ENCODE measurements at places on chromosomes 7 and 10.
A peak's percentile ranks its signal among the peaks of the same experiment; 100 is the strongest.

- no peak for DNase-seq
Measured at GRCh38 chr10:74900297-74900696, 73.9 kb downstream of the KAT6B start.

DNA sequence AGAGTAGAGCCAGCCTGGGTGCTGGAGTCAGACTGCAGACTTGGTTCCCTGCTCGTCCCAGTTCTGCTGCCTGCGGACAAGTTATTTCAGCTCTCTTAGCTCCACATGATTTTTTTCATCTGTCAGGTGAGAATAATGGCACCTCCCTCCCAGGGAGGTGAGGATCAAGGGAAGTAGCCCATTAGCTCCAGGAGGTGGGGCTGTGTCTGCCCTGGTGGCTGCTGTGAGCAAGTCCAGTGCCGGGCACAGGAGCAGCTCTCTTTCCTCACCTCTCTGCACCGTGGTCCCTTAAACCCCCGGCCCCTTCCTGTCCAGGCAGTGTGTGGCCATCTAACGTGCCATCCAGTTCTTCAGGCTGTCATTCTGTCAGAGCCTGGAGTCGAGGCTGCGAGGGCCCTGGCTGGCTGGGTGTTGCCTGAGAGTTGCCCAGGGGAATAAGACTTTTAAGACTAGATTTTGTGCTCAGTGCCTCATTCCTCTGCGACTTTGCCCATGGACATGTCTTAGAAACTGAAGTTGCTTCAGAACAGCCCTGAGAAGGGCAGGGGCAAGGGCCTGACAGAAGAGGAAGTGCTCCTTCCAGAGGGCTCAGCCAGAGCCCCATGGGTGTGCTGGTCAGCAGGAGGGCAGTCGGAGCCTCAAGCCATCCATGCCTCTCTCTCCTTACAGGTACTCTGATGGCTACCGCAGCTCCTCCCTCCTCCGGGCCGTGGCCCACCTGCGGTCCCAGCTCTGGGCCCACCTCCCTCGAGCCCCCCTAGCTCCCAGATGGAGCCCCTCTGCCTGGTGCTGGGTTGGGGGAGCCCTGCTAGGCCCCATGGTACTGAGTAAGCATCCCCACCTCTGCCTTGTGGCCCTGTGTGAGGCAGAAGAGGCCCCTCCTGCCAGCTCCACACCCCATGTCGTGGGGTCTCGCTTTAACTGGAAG, 5.0 kb downstream of the ABCB8 start:
- no peak for DNase-seq

GRCh38 chr7:92517631-92518030, 10.7 kb downstream of the PEX1 start:
- no peak for DNase-seq

- no peak for DNase-seq
Measured at GRCh38 chr10:1121271-1121970, 65.2 kb downstream of the WDR37 start.

- no peak for DNase-seq
Measured at GRCh38 chr7:13882051-13882450, 107.4 kb downstream of the ETV1 start.

GRCh38 chr10:124222318-124222987, 129.1 kb upstream of the CHST15 start:
- no peak for DNase-seq

- DNase-seq = no peak
Measured at GRCh38 chr7:157210682-157211081, 72.0 kb downstream of the UBE3C start.

DNA sequence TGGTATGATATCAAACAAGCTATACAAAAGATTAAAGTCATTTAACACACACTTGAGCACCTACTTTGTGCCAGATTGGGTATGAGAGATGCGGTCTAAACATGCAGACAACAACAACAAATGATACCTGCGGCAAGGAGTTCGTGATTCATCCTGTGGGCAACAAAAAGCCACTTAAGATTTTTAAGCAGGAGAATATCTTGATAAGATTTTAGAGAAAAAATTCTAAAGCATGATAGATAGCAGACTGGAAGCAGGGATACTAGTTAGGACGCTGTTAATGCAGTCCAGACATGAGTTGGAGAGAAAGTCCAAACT, 1.6 kb upstream of the KBTBD2 start:
- DNase-seq = no peak

DNA sequence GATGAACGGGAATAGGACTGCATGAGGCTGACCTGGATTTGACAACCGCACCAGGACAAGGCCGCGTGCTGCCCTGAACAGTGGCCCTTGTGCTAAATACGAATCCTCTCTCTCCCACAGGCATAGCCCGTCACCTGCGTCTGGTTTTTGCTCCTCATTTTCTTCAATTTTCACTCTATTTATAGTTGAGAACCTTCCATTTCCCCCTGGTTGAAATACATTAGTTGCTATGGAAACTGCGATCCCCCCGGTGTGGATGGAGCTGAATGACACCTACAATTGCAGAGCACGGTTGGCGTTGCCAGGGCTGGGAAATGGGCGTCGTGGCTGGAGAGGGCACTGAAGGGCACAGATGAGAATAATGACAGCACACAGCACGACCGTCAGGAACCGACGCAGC, 158.6 kb upstream of the PITRM1 start:
- DNase-seq = no peak

- no peak for DNase-seq
Measured at GRCh38 chr7:125396466-125397151, 467.0 kb upstream of the POT1 start.

DNA sequence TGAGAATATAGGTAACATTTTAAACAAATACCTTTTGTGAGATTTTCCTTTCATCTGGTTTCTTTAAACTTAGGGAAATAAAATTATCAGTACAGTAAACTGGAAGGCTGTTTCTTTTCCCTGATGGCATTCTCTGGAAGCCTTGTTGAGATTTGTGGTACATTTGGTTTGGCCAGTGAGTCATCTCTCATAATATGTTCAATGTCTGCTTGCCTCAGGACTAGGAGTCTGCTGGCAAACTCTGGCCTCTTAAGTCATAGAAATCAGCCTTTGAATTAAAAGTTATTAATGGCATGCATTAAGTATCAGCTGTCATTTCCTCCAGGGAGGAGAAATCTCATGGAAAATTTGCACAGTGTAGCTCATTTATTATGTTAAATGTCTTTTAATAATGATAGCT, 316.6 kb upstream of the KIAA1217 start:
- peak; percentile 25 for DNase-seq

DNA sequence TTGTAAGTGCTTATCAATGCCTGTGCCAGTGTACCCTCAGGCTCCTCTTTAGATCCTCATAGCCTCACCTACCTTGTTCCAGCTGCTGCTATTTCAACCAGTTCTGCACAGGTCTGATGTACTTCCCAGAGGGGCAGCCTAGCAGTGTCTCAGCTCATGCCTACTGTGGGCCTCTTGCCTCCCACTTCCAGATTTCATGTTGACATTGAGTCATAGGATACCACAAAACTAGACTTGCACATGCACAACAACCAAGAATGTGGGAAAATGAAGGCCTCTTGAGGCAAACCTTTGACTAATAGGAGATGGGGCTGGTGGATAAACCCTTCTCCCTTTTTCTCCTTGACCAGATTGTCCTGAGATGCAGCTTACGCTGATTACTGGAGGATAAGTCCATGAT, 31.0 kb downstream of the PON3 start:
- peak; percentile 25 for DNase-seq

- DNase-seq = peak; percentile 39
Measured at GRCh38 chr10:61280303-61280702, 172.9 kb downstream of the TMEM26 start.

DNA sequence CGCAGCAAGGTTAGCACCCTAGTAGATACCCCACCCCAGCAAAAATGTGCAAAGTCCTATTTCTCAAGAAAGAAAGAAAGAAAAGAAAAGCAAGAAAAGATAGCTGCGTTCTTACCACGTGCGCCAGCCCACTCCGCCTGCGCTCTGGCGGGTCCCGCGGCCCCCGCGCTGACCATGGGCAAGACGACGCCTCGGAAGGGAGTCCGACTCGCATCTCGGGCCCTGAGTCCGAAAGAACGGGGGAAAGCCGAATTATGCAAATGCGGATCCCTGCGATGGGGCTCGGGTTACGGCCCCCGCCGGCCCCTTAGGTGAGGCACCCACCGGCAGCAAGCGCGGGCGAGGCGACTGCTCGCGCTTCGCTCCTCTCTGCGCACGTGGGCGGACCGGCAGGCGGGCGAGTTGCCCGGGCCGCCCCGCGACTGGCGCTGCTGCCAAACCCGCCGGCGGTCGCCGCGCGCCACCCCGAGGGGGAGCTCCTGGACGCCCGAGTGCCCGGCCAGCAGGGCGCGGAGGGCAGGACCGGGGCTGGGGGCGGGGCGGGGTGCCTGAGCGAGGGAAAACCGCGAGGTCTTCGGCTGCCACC, 2.4 kb upstream of the EGR2 start:
- no peak for DNase-seq

GRCh38 chr10:77041636-77042258, 595.9 kb downstream of the KCNMA1 start:
- DNase-seq = no peak

GRCh38 chr7:77765481-77765880, 32.8 kb downstream of the TMEM60 start:
- DNase-seq = no peak

DNA sequence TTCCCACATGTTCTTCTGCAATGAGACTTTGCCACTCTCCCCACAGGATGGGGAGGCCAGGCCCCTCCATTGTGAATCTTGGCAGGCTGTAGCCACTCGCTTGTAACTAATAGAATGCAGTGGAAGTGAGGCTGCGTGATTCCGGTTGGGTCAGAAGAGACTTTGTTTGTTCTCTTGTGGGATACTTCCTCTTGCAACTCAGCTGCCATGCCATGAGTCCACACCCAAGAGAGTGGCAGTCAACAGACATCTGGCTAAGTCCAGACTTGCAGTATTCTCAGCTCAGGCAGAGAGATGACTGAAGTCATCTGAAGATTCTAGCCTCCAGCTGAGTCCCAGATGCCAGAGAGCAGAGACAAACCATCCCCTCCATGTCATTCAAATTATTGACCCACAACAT, 153.4 kb upstream of the GDF10 start:
- DNase-seq = no peak

- no peak for DNase-seq
Measured at GRCh38 chr7:70189776-70190175, 591.5 kb downstream of the AUTS2 start.

DNA sequence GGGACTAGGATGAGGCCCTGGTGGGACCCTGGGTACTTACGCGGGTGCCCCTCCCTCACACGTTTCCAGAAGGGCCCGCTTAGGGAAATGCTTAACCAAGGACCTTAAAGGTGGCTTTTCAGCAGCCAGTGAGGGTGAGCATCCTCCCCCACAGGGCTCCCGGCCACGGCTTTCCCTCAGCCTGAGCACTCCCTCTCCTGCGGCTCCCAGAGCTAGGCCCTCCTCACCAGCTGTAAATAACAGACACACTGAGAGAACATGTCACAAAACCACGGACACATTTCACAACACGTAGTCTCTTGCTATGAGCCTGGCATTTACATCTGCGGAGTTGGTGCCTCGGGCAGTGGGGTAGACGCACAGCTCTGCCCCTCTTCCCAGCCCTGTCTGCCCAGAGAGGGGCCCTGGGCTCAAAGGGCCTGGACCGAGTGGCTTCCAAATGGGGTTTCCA, 25.2 kb downstream of the GRID1 start:
- DNase-seq = no peak

DNA sequence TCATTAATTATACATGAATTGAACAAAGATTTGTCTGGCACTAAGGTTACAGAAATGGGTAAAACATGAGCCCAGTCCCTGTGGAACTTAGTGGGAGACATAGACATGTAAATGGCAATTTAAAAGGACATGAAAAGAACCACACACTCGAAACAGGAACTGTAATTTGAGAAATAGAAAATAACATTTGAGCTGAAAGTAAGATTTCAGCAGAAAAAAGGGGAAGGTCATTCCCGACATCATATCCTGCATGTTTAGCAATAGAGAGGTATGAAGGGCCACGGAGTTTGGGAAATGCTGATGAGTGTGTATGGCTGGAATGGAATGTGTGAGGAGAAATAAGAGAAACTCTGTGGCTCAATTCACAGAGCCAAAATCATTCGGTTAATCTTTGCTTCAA, 175.4 kb upstream of the AHR start:
- DNase-seq = peak; percentile 12

DNA sequence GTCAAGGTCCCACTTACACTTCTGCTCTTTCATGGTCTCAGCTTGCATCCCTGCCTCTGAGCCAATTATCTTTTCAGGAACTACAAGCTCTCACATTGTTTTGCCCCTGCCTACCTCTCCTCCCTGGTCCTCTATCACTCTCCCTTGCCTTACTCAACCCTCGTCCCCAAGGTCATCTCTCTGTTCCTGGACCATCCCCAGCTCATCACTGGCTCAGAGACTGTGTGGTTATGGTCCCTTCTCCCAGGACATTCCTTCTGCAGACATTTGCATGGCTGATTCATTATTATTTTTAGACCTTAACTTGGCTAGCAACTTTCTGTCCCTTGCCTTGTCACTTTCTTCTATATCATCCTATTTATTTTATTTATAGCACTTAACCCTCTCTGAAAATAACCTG, 17.8 kb upstream of the GPAM start:
- DNase-seq = no peak

- DNase-seq = no peak
Measured at GRCh38 chr10:117419921-117420320, 44.7 kb upstream of the PDZD8 start.

DNA sequence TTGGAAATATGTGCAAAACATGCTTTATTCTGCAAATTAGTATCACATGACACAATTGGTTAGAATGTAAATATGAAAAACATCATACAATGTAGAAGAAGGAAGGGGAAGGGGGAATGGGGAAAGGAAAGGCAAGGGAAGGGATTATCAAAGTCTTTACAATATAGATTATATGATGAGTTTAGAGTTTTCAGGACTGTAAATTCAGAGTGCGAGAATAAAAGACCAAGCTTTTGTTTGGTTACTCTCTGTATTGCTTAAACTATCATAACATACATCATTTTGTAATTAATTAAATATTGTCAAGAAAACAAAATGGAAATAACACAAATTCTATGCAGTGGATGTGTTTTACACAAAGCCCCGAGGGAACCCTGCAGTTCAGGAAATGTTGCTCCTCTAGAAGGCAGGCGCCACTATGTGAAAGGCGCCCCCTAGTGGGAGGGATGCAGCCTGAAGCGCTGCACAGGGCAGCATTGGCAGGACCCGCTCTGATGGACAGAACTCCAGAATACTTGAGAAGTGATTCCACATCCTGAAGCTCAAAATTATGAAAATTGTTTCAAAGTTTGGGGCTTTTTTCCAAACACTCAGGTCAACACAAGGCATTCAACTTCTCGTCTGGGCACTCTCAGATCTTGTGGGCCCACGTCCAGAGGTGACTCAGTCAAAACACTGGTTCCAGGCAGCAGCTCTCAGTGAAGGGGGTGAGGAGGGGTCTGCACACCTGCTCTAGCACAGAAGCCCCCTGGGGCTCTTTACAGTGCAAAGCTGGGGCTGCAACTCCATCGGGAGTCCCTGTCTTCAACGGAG, 31.6 kb upstream of the TMEM254 start:
- peak; percentile 81 for DNase-seq

GRCh38 chr7:81248420-81248819, 329.6 kb upstream of the SEMA3C start:
- DNase-seq = no peak

GRCh38 chr10:12252882-12253546, 57.0 kb downstream of the CDC123 start:
- peak; percentile 39 for DNase-seq

All from urothelium cell line (cell line).